LoVo (cell line): ENCODE measurements at places on chromosomes 5 and 9.

- no peak for DNase-seq
These were observed 471.8 kb downstream of the BNC2 start for GRCh38 chr9:16398691-16399090.

- DNase-seq: no peak
These were observed 1029.1 kb upstream of the ACO1 start for GRCh38 chr9:31355159-31355882.

DNA sequence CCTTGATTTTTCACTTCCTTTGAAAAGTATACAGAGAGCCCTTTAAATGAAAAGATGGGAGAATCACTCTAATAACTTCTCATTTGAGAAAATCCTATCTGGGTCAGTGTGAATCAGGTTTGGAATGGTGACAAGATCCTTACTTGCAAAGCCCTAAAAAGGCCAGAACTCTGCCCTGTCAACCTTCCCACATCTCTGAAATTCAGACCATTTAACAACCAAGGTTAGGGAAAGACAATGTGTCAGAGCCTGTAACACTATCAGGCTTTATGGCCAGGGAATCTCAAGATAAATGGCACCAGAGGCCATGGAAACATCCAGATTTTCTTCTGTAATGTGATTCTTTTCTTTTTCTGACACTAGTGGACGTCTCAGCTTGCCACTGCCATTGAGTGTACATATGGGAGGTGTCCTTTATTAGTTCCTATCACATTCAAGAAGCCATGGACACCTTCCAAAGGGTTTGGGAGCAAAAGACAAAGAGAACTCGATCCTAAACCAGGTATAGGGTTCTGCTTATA is 165.7 kb upstream of the GPR151 start:
- no peak for DNase-seq

DNA sequence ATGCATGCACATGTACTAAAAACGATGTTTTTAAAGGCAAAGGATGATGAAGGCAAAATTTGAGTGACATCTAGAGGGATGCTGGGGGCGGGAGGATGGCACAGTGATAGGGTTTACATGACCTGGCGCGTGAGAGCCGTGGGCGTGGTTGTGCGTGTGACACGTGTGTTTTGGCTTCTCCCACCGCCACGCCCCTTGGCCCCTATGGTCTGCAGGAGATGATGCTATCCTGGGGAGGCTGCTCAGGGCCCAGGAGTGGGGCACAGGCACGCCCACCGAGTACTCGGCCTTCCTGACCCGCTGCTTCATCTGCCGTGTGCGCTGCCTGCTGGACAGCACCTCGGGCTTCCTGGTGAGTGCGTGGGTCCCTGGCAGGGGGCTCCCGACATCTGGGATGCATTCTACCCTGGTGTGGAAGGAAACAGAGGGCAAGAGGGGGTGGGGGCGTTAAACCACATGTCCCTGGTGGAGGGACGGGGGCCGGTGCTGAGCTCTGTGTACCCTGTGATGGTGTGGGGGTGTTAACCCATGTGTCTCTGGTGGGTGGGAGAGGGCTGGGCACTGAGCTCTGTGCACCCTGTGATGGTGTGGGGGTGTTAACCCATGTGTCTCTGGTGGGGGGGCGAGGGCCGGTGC is 19.2 kb upstream of the EXOC3 start:
- DNase-seq: no peak

- no peak for DNase-seq
These were observed 218.1 kb upstream of the WWC1 start for GRCh38 chr5:168073311-168073710.

DNA sequence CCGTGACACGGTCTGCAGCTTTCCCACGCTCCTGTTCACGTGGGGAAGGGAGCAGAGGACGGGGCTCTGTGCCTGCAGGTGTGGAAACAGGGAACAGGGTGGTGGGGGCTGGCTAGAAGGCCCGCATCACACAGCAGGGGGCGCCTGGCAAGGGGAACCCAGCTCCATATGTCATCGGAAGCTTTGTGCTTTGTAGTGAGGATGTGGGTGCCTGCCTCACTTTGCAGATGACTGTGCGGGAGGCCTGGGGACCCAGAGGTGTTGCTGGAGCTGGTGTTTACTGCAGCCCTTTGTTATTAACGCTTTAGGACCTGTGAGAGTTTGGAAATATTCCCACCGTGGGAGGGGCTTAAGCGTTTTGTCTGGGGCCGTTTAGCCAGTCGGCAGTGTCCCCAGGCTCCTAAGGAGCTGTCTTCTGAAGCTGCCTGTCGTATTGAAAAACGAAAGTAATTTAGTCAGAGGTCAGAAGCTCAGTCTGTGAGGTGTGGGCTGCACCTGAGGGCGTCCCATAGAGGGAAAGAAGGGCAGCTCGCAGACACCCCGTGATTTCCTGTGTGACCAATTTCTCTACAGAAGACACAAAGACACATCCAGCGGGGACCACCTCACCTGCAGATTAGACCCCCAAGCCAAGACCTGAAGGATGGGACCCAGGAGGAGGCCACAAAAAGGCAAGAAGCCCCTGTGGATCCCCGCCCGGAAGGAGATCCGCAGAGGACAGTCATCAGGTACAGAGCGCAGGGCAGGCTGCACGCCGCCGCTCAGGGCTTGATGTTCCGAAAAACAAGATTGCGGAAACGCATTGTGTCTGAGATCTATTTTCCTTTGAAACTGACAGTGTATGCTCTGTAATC is 9.1 kb downstream of the MAN1B1 start:
- no peak for DNase-seq
